SJSA1 (cell line): ENCODE measurements at places on chromosomes 12 and 14. TPM values are rescaled to one million over a fixed set of nuclear protein-coding genes. Genes with fewer than 3 reads are reported as not detected.
A peak's percentile ranks its signal among the peaks of the same experiment; 100 is the strongest.

- H3K27me3 ChIP-seq: no peaks in the 10 kb centered on the region
- H3K4me3 ChIP-seq: no peak overlapping the region
- H3K4me1 ChIP-seq: peaks cover 23% of the 10 kb centered on the region
- no peak overlapping the region for H3K27ac ChIP-seq
- DNase-seq: no peak
- no peaks in the 10 kb centered on the region for H3K36me3 ChIP-seq
These were observed 8.9 kb upstream of the CLEC6A start for GRCh38 chr12:8446642-8447547.

DNA sequence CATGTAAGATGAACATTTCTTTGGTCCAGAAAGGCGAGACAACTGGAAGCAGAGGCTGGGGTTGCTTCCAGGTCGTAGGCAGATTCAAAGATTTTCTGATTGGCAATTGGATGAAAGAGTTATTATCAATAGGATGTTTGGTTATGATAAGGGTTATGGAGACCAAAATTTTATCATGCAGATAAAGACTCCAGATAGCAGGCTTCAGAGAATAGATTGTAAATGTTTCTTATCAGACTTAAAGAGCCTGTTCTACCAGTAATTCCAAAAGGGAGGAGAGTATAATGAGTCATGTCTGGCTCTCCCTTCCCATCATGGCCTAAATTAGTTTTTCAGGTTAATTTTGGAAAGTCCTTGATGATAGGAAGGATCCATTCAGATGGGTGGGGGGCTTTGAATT is 55.6 kb downstream of the C14orf39 start:
- no peaks in the 10 kb centered on the region for H3K27me3 ChIP-seq
- H3K4me3 ChIP-seq: no peak overlapping the region
- no peaks in the 10 kb centered on the region for H3K4me1 ChIP-seq
- DNase-seq: no peak

- H3K4me1 ChIP-seq: no peaks in the 10 kb centered on the region
- no peak overlapping the region for H3K27ac ChIP-seq
- no peak overlapping the region for H3K4me3 ChIP-seq
- no peaks in the 10 kb centered on the region for H3K36me3 ChIP-seq
These were observed 474.6 kb downstream of the ETNK1 start for GRCh38 chr12:23099604-23100003.

DNA sequence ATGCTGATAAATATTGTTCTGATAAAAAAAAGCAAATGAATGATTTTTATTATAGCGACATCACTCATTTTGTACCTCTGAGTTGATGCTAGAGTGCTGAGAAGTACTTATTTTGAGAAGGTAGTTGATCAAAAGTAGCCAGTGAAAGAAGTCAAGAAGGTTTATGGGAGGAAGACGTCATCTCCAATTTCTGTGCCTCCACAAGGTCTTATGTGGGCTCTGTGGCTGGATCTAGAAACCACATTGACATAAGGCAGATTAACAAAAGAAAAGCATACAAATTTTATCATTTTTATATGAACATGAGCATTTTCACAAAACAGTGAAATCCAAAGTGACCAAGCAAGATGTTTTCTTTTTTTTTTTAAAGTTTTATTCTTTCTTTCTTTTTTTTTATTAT is 289.5 kb upstream of the FAR2 start:
- H3K4me3 ChIP-seq: no peak overlapping the region

GRCh38 chr12:62601765-62602164 is 135.1 kb downstream of the MON2 start:
- DNase-seq: no peak
- H3K27me3 ChIP-seq: no peaks in the 10 kb centered on the region
- H3K36me3 ChIP-seq: peaks cover 38% of the 10 kb centered on the region
- H3K4me3 ChIP-seq: peak overlapping the region; percentile 85
- H3K4me1 ChIP-seq: peaks cover 18% of the 10 kb centered on the region

The KRT75 gene
- not detected in 2 replicates for total RNA-seq

- no peaks in the 10 kb centered on the region for H3K4me1 ChIP-seq
- no peak for DNase-seq
- no peak overlapping the region for H3K4me3 ChIP-seq
- H3K36me3 ChIP-seq: no peaks in the 10 kb centered on the region
- no peak overlapping the region for H3K27ac ChIP-seq
These were observed 125.6 kb downstream of the PIWIL1 start for GRCh38 chr12:130463275-130463658.

The FGF6 gene
- total RNA-seq: not detected in 2 replicates

DNA sequence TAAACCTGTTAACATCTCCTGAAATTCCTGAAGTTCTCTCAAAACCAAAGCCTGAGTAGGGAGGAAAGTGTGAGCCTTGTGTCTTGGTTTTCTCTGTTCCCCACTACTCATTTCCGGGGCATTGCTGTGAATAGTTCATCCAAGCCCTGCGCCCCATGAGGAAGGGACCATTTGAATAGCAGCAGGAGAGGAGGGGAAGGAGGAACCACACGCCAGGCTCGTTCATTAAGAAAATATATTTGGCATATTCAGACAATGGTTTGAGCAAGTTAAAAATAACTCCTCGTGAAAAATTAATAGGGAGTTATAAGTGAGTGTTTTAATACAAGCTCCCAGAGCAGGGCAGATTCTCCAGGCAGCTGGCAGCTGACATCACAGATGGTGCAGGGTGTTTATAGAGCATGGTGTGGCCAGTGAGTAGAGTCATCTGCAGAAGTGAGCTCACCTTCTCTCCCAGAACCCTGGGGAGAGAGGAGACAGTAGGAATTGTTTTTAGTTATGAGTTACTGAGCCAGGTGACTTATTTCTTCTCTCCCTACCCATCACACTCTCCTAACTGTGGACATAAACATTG is 29.5 kb upstream of the CISTR start:
- peaks cover 11% of the 10 kb centered on the region for H3K4me1 ChIP-seq
- no peak overlapping the region for H3K4me3 ChIP-seq
- no peak overlapping the region for H3K27ac ChIP-seq
- no peak for DNase-seq
- H3K36me3 ChIP-seq: no peaks in the 10 kb centered on the region

GRCh38 chr14:60648249-60648933 is 886 bp downstream of the SIX1 start:
- peak; percentile 44 for DNase-seq
- H3K4me3 ChIP-seq: peak overlapping the region; percentile 68
- H3K27ac ChIP-seq: no peak overlapping the region
- no peaks in the 10 kb centered on the region for H3K27me3 ChIP-seq
- H3K4me1 ChIP-seq: peaks cover 13% of the 10 kb centered on the region

The NKX2-1 gene
- total RNA-seq: not detected in 2 replicates

The KLRC4 gene
- total RNA-seq: not detected in 2 replicates

- no peaks in the 10 kb centered on the region for H3K27me3 ChIP-seq
- H3K4me1 ChIP-seq: peaks cover 8% of the 10 kb centered on the region; the same call in 1 of the 2 replicates
- no peaks in the 10 kb centered on the region for H3K36me3 ChIP-seq
- no peak overlapping the region for H3K27ac ChIP-seq
These were observed 27.8 kb downstream of the SMCO2 start for GRCh38 chr12:27474344-27474743.

DNA sequence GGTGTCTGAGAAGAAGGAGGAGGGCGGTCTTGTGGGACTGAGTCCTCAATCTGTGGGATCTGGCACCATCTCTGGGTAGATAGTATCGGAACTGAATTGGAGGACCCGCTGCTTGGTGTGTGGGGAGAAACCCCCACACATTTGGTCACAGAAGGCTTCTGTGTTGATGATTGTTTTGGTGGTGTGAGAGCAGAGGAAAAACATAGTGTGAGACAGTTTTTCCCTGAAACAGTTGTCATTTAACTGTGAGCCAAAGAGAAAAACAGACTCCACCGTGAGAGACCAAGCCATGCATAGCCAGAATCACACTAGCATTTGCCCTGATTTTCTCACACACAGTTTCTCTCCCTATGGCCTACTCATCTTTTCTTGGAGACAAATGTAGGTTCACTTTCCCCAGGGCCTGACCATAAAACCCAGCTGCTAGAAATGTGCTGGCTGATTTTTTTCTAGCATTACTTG is 91.4 kb upstream of the FLRT2 start:
- no peaks in the 10 kb centered on the region for H3K27me3 ChIP-seq
- H3K36me3 ChIP-seq: no peaks in the 10 kb centered on the region
- H3K4me3 ChIP-seq: no peak overlapping the region
- H3K4me1 ChIP-seq: peaks cover 48% of the 10 kb centered on the region
- no peak overlapping the region for H3K27ac ChIP-seq
- no peak for DNase-seq

The PYGL gene
- total RNA-seq: 32.5 TPM in 2 replicates

The HOXC13 gene
- 6.0 and 7.2 TPM in 2 replicates for total RNA-seq

GRCh38 chr14:99564926-99565259 is 39.1 kb downstream of the CCDC85C start:
- no peak overlapping the region for H3K27ac ChIP-seq
- H3K4me3 ChIP-seq: no peak overlapping the region
- no peaks in the 10 kb centered on the region for H3K27me3 ChIP-seq
- no peak for DNase-seq

The BMP4 gene
- total RNA-seq: 1.8 and 3.4 TPM in 2 replicates

The BHLHE41 gene
- 36.1 and 69.1 TPM in 2 replicates for total RNA-seq

The PRB2 gene
- total RNA-seq: not detected in 2 replicates

- H3K27ac ChIP-seq: no peak overlapping the region
- no peaks in the 10 kb centered on the region for H3K4me1 ChIP-seq
- H3K4me3 ChIP-seq: no peak overlapping the region
- H3K36me3 ChIP-seq: no peaks in the 10 kb centered on the region
- no peaks in the 10 kb centered on the region for H3K27me3 ChIP-seq
These were observed 45.6 kb upstream of the BCL2L14 start for GRCh38 chr12:12024911-12025682.

DNA sequence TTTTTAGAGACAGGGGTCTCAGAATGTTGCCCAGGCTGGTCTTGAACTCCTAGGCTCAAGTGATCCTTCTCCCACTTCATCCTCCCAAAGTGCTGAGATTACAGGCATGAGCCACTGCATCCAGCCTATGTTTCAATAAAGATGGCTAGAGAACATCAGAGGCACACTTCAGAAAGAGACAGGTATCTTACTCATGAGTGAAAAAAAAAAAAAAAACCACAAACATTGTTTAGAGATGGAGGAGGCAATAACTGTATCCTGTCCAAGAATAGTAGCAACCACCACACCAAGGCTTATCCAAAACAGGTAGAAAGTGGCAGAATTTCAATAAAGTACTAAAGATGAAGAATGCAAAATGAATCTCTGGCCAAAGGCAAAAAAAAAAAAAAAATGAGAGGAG is 30.3 kb downstream of the EEA1 start:
- H3K27ac ChIP-seq: peak overlapping the region; percentile 94
- H3K36me3 ChIP-seq: peaks cover 13% of the 10 kb centered on the region
- H3K27me3 ChIP-seq: no peaks in the 10 kb centered on the region; the same call in 1 of the 2 replicates
- DNase-seq: no peak

The ABHD12B gene
- total RNA-seq: not detected in 2 replicates

GRCh38 chr12:46443594-46444263 is 71.2 kb upstream of the SLC38A2 start:
- no peak overlapping the region for H3K4me3 ChIP-seq
- no peaks in the 10 kb centered on the region for H3K36me3 ChIP-seq
- no peak for DNase-seq
- H3K27ac ChIP-seq: no peak overlapping the region
- H3K27me3 ChIP-seq: peaks cover 39% of the 10 kb centered on the region
- no peaks in the 10 kb centered on the region for H3K4me1 ChIP-seq

GRCh38 chr12:65540140-65540539 is 261.7 kb downstream of the MSRB3 start:
- no peaks in the 10 kb centered on the region for H3K27me3 ChIP-seq
- DNase-seq: no peak
- peaks cover 29% of the 10 kb centered on the region for H3K4me1 ChIP-seq
- no peaks in the 10 kb centered on the region for H3K36me3 ChIP-seq
- no peak overlapping the region for H3K4me3 ChIP-seq
- H3K27ac ChIP-seq: no peak overlapping the region

- DNase-seq: no peak
- no peaks in the 10 kb centered on the region for H3K36me3 ChIP-seq
- no peaks in the 10 kb centered on the region for H3K27me3 ChIP-seq
- H3K4me1 ChIP-seq: no peaks in the 10 kb centered on the region
- no peak overlapping the region for H3K4me3 ChIP-seq
These were observed 44.4 kb upstream of the PRIMA1 start for GRCh38 chr14:93832665-93833064.

GRCh38 chr14:106380740-106381139 is 854.4 kb downstream of the TMEM121 start:
- H3K36me3 ChIP-seq: no peaks in the 10 kb centered on the region
- no peaks in the 10 kb centered on the region for H3K27me3 ChIP-seq
- no peak overlapping the region for H3K4me3 ChIP-seq
- DNase-seq: no peak
- H3K27ac ChIP-seq: no peak overlapping the region

The PPFIBP1 gene
- 52.9 and 86.9 TPM in 2 replicates for total RNA-seq

The CRIP2 gene
- total RNA-seq: 1.1 and 3.8 TPM in 2 replicates

The IL22 gene
- not detected in 2 replicates for total RNA-seq

The NYNRIN gene
- 0.87 and 1.2 TPM in 2 replicates for total RNA-seq

The TDRD9 gene
- total RNA-seq: 2.2 and 4.1 TPM in 2 replicates

GRCh38 chr14:104794631-104794992 is 936 bp downstream of the AKT1 start:
- no peaks in the 10 kb centered on the region for H3K27me3 ChIP-seq
- peak overlapping the region; percentile 95 for H3K4me3 ChIP-seq
- peak overlapping the region; percentile 42; the same call in 1 of the 2 replicates for H3K27ac ChIP-seq
- peaks cover 50% of the 10 kb centered on the region for H3K36me3 ChIP-seq
- DNase-seq: peak; percentile 37
